ENCODE measurements at places on chromosomes 11 and 22. TPM values are rescaled to one million over a fixed set of nuclear protein-coding genes. Genes with fewer than 3 reads are reported as not detected.
A peak's percentile ranks its signal among the peaks of the same experiment; 100 is the strongest.

The CADM1 gene
- 16.3 TPM for total RNA-seq

The ACTN3 gene
- not detected for total RNA-seq

GRCh38 chr22:48456449-48456848, 1371.2 kb downstream of the BRD1 start:
- H3K4me1 ChIP-seq = no peaks in the 10 kb centered on the region
- no peak overlapping the region for H3K4me3 ChIP-seq
- peaks cover 11% of the 10 kb centered on the region for H3K27me3 ChIP-seq

DNA sequence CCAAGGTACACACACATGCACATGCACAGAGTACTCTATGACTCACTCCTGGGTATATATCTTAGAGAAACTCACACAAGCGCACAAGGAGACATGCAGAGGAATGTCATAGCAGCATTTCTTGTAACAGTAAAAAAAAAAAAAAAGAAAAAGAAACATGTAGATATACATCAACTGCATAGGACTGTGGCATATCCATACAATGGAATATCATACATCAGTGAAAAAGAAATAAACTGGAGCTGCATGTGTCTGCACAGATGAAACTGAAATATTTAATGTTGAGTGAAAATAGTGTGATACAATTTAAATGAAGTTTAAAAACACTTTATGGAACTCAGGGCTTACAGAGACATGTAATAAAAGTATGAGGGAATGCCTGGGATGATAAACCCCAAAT, 46.4 kb downstream of the SYT13 start:
- peak; percentile 3 for DNase-seq
- no peaks in the 10 kb centered on the region for H3K4me1 ChIP-seq
- peaks cover 6% of the 10 kb centered on the region for H3K27me3 ChIP-seq
- H3K36me3 ChIP-seq = no peaks in the 10 kb centered on the region

DNA sequence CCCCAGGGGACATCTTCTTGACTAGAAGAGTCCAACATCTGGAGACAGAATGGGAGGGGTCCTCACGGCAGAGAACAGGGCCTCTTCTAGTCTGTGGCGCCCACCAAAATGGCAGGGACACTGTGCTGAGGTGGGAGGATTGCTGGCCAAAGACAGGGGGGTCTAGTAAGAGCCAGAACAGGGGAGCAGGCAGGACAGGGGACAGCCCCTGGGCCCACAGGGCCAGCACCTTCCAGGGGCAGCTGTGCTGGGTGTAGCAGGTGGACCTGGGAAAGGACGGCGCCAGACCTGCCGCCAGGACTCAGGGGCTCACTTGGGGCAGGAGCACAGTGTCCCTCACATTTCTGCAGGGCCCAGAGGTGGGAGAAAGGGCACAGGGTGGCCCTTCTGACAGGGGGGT, 858 bp upstream of the APOBEC3A start:
- H3K27ac ChIP-seq = no peak overlapping the region
- H3K4me3 ChIP-seq = no peak overlapping the region
- peaks cover 7% of the 10 kb centered on the region for H3K27me3 ChIP-seq
- DNase-seq = no peak
- peaks cover 11% of the 10 kb centered on the region for H3K4me1 ChIP-seq

GRCh38 chr11:19110295-19110694, 6.7 kb upstream of the ZDHHC13 start:
- H3K36me3 ChIP-seq = no peaks in the 10 kb centered on the region
- H3K4me3 ChIP-seq = no peak overlapping the region
- DNase-seq = no peak
- H3K27me3 ChIP-seq = no peaks in the 10 kb centered on the region
- no peaks in the 10 kb centered on the region for H3K4me1 ChIP-seq

All from suprapubic skin (tissue), 4 donors.